Lower leg skin (tissue), 4 donors: ENCODE measurements at places on chromosomes 16 and 17. TPM values are rescaled to one million over a fixed set of nuclear protein-coding genes. Genes with fewer than 3 reads are reported as not detected.

KCNJ16 gene
- total RNA-seq, result not detected

PCGF2 gene
- 7.5 TPM for total RNA-seq

TRPV2 gene
- 5.0 TPM for total RNA-seq

FZD2 gene
- total RNA-seq, result 0.65 TPM

CD300LB gene
- 0.55 TPM for total RNA-seq

PHF23 gene
- 23.4 TPM for total RNA-seq

DNA sequence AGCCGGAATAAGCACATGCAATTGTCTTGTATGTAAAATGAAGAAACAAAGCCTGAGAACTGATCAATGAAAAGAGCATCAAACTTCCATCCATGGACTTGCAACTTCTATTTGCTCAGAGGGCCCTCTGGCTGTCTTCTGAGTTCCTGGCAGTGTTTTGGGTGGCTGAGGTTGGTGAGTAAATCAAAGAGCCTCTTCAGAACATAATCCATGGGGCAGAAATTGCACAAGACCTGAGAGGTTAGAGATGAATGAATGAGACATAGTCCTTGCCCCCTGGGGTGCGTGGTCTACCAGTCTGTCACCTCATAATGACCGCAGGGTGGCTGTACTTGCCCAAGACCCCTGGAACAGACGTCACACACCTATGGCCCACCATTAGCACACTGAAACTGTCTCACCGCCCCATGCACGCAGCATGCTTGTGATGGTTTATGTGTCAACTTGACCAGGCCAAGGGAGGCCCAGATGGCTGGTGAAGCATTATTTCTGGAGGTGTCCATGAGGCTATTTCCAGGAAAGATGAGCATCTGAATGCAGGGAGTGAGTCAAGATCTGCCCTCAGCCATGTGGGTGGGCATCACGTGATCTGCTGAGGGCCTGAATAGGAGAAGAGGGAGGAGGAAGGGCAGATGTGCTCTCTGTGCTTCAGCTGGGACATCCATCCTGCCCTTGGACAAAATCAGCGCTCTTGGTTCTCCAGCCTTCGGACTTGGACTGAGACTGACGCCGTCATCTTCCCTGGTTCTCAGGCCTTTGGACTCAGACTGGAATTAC, 8.3 kb downstream of the PIK3R6 start:
- DNase-seq, result peak; percentile 73

- no peak for DNase-seq
Measured at GRCh38 chr16:24921229-24921628, 75.5 kb downstream of the SLC5A11 start.

DNA sequence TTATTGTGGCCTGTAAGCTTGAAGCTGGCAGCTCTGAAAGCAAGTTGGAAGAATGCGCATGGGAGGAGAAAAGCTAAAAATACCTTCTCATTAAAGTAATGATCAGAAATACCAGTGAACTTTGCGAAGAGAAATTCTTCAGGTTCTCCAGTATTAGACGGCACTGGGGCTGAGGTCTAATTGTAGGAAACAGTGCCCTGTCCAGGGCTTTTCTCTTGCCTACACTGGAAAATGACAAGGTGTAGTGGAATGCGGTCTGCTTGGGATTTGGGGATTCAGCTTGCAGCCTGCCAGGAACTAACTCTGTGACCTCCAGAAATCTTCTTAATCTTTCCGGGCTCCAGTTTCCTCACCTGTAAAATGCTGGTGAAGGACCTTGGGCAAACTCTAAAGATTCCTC, 53.3 kb upstream of the KCNJ16 start:
- no peak for DNase-seq

DNA sequence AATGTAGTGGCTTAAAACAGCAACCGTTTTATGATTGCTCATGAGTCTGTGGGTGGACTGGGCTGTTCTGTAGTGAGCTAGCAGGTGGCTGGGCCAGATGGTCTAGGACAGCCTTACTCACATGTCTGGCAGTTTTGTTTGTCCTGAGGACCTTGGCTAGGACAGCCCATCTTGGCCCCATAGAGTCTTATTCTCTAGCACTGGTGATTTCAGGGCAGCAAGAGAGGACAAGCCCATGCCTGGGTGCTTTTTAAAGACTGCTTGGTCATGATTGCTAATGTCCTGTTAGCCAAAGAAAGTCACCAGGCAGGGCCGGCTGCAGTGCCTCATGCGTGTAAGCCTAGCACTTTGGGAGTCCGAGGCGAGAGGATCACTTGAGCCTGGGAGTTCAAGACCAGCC, 139.8 kb downstream of the KATNIP start:
- DNase-seq, result no peak

- DNase-seq, result no peak
Measured at GRCh38 chr17:5355421-5356129, 63.9 kb downstream of the NUP88 start.

GRCh38 chr17:75689441-75689873, 22.3 kb downstream of the SAP30BP start:
- DNase-seq, result no peak

DNA sequence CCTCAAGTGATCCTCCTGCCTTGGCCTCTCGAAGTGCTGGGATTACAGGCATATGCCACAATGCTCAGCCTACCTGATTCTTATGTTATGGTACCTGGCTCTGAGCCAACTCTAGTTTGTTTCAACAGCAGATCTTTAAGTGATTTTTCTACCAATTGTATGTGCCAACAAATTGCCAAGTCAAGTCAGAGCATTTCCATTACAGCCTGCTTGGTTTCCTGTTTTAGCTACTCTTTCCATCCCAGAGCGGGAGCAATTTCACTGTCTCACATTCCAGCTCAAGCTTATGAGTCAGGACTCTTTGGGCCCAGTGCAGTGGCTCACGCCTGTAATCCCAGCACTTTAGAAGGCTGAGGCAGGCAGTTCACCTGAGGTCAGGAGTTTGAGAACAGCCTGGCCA, 30.8 kb upstream of the RBBP6 start:
- DNase-seq, result no peak

DNA sequence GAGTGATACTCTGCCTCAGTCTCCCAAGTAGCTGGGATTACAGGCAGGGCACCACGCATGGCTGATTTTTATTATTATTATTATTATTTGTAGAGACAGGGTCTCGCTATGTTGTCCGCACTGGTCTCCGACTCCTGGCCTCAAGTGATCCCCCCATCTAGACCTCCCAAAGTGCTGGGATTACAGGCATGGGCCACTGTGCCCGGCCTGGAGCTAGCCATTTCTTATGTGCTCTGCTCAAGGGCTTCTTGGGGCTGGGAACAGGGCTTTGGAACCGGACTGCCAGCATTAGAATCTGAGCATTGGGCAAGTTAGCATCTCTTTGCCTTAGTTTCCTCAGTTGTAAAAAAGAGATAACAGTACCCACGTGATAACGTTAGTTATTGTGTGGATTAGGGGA, 111.3 kb downstream of the C16orf78 start:
- DNase-seq, result no peak

DNA sequence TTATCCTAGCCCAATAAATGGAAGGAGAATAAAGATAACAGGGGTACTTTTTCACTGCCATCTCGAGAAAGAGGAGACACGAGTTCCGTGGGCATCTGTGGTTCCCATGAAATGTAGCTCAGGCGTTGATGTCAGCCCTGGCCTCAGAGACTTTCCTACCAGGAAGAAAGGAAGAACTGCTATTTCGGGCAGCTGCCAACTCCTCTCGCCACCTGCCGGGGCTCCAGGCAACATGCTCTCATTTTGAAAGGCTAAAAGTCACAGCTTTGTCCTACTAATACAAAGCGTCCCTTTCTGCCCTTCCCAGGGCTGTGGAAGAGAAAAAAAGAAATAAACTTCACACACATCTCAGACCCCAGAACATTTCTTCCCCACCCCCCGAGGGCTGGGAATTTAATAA, 65.8 kb downstream of the DHRS7C start:
- no peak for DNase-seq

DNA sequence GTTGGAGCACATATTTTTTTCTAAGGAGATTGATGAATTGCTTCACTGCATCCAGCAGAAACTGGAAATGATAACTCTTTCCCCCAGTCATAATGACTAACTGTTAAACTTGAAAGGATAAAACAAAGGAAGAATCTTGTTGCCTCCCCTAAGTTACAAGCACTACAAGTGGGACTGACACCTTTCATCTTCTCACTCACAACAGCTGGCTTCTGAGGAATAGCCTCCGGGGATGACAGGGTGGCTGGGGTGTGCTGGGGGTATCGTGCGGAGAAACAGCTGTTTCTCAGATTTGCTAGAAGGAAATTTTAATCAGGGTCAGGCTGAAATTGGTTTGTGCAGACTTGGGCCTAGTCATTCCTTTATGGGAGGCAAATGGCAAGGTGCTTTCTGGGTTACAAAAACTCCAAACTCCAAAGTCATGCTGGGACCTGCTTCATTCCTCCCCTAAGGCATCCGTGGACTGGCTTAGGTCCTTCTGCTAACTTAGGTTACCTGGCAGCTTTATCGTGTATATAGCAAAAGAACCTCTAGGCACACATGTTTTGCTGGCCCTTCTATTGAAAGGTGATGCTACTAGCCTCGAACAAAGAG, 557.2 kb downstream of the TOX3 start:
- peak; percentile 20 for DNase-seq

DNA sequence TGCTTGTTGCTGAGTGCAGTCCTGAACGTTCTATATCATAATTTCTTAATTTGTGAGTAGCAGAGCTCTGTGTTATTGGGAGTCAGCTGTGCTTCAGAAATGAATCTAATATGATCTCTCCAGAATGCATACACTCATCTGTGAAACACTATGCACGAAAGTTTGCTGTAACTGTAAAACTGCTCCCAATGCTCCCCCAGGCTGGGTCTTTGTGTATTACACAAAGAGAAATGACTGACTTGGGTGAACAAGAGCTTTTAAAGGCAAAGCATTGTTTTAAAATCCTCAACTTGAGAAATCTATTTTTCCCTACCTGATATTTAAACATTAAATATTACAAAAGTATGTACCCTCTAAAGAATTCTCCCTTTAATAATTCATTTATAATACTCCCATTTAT, 636.7 kb upstream of the KIF2B start:
- DNase-seq, result no peak

DNA sequence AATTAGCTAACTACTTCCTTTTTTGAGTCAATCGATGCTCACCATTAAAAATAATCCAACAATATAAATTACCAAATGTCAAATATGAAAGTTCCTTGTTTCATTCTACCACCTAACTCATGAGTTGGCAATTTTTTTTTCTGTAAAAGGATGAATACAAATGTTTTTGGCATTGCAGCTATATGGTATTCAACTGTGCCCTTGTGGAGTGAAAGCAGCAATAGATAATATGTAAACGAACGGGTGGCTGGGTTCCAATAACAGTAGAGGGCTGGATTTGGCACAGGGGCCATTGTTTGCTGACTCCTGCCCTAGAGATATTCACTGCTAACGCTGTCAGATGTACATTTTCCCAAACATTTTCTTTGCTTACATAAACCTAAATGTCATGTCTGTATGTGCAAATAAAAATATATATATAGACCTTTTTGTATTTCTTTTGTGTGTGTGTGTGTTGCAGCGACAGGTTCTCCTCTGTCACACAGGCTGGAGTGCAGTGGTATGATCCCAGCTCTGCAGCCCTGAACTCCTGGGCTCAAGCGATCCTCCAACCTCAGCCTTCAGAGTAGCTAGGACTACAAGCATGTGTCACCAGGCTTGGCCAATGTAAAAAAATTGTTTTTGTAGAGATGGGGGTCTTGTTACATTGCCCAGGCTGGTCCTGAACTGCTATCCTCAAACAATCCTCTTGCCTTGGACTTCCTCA, 73.9 kb downstream of the RPGRIP1L start:
- DNase-seq, result no peak

DNA sequence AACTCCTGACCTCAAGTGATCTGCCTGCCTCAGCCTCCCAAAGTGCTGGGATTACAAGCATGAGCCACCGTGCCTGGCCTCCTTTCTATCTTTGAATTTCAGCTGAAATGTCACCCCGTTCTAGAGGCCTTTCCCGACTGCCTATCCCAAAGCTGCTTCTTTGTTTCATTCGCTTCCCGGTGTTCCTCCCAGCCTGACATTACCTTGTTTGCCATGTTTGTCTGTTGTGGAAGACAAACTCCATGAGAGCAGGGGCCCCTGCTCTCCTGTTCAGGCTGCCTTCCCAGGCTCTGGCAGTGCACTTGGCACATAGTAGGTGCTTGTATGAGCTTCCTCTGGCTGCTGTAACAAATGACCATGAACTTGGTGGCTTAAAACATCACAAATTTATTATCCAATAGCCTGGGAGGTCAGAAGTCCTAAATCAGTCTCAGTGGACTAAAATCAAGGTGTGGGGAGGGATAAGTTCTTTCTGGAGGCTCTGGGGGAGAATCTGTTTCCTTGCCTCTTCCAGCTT, 2.6 kb upstream of the CCL22 start:
- no peak for DNase-seq

GRCh38 chr16:67311607-67312488, 14.7 kb downstream of the KCTD19 start:
- no peak for DNase-seq

DNA sequence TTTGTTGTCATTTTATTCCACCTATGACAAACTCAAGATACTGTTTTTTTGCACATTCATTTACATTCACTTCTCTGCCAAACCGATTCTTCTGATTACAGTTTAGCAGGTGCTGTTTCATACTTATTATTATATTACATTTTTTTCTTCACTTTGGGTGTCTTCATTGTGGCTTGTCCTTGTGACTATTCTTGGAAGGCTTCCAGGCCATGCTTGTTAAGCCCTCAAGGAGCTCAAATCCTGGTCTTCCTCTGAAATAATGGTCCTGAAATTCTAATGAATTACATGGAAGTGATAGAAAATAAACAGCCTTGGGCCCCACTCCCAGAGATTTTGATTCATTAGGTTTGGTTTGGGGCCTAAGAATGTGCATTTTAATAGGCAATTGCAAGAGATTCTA, 1.4 kb downstream of the KRTAP2-4 start:
- no peak for DNase-seq

- DNase-seq, result no peak
Measured at GRCh38 chr17:81508639-81509206, 3.9 kb downstream of the ACTG1 start.

GRCh38 chr17:39236450-39236927, 10.7 kb upstream of the STAC2 start:
- DNase-seq, result no peak

DNA sequence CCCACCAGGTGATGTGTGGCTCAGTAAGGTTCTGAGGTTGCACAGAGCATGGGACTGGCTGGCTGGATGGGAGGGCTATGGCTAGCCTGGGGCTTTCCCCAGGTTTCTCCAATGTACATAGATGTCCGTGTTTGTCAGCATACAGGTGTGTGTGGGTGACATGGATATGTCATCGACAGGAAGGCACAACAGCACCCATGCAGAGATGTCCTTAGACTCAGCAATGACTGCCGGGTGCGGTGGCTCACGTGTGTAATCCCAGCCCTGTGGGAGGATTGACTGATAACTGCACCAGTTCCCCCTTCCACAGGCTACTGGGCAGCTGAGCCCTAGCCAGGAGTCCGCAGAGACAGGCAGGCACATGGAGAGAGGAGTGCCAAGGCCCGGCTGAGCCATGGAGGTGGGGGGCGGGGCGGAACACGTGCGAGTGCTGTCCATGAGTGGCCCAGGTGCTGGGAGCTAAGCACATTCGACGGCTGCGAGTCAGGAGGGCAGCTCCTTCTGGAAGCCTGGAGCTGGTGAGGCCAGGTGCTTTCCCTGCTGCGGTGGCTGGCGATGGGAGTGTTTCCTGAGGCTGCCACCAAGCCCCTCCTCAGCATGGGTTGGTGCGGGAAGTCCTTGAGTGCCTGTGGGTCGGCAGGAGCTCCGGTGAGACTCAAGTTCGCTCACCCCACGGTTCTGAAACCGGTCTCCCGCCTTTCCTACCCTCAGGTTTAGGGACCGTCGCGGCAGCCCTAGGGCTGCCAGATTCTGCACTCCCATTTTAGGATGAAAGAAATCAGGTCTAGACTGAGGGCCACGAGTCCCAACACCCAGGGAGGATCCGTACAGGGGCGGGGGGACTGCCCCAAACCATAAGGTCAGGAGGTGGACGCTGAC, 858 bp upstream of the ASPSCR1 start:
- DNase-seq, result no peak

- no peak for DNase-seq
Measured at GRCh38 chr16:52783616-52784015, 236.7 kb upstream of the TOX3 start.
